HS-5 (cell line): ENCODE measurements at places on chromosomes 3 and 15.

- no peak for DNase-seq
Measured at GRCh38 chr15:33215941-33216872, 21.7 kb upstream of the FMN1 start.

DNA sequence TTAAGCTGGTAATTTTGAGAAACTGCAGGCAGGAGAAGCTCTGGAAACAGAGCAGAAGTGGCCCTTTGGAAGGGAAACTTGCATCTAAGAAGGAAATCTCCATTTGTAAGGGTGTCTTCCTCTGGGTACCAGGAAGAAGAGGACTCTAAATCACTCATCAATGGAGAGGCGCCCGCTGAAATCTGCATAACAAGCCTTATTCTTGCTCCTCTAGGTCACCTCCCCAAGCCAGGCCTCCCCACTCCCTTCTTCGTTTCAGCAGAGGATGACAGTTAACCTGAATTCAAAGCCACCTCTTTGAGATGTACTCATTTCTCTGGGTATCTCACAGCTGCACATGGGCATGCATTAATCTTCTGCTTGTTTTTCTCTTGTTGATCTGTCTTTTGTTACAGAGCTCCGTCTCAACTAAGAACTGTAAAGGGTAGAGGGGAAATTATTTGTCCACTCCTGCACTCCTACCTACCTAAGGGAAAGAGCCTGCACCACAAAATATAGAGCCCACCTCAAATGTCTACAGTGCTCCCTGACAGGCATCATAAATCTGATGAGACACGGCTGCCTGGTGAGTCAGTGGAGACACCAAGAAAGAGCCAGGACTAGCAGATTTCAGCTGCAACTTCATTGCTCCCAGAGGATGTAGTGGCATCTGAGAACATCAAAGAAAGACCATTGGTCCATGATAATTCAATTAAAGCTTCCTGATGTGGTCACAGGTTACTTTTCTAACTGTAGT lies 51.5 kb downstream of the GABRB3 start:
- DNase-seq, result no peak

DNA sequence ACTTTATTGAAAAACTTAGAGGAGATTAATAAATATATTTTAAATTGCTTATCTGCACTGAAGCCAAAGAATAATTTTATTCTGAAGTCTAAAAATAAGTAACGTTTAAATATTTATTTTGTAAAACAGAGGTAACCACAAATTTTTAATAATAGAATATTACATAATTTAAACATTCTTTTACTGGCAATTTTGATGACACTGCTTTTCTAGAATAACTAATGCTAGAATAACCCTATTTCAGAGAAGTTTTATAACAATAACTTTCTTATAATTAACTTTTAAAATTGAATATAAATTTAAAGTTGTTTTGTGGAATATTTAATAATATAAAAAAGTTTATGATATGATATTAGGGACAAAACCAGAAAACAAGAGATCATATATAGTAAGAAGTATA lies 409.6 kb upstream of the KCNMB2 start:
- no peak for DNase-seq

DNA sequence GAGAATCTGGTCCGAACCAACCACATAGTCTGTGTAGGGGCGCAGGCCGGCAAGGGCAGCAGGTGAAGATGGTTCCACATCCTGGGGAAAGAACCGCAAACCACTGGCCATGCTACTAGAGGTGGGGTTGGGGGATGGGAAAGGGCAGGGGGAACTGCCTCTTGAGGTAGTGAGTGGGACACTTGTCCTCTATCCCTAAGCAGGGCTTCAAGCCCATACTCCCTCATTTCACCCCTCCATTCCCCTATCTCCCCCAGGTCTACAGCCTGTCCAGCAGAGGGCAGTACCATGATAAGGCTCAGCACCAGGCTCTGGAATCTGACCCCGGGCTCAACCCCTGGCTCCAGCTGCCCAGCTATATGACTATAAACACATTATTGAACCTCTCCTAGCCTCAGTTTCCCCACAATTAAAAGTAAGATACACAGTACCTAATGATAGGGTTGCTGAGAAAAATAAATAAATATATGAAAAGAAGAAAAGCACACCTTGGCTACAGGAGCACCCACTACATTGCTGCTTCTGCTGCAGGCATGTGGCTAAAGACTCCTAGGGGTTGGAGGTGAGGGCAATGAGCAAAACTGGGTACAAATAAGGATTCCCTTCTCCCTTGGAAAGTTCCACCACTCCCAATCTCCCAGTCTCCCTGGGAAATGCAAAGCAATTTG lies 6.3 kb downstream of the GORASP1 start:
- no peak for DNase-seq

GRCh38 chr15:47289656-47290055 lies 427.6 kb upstream of the SEMA6D start:
- DNase-seq, result no peak
